Uterus (tissue), 4 donors: ENCODE measurements at places on chromosomes 1 and 21. TPM values are rescaled to one million over a fixed set of nuclear protein-coding genes. Genes with fewer than 3 reads are reported as not detected.

Gene PLPP3
- 181 TPM for total RNA-seq

Gene ARTN
- 1.3 TPM for total RNA-seq

- no peak for DNase-seq
Measured at GRCh38 chr1:41901551-41901950, 17.2 kb downstream of the HIVEP3 start.

DNA sequence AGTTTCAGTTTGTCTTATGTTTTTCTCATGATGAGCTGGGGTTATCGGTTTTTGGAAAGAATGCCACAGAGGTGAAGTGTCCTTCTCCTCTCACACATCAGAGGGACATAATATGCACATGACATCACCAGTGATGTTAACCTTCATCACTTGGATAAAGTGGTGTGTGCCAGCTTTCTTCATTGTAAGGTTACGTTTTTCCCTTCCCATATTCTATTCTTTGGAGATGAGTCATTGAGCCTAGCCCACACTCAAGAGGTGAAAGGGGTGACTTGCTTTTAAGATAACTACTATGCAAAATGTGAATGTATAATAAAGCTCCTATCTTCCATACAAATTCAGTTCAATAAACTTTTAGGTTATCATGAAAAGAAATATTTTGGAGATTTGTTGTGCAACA lies 36.7 kb upstream of the MAGI3 start:
- DNase-seq = no peak

GRCh38 chr1:228513236-228513900 lies 26.2 kb downstream of the RNF187 start:
- no peak for DNase-seq

DNA sequence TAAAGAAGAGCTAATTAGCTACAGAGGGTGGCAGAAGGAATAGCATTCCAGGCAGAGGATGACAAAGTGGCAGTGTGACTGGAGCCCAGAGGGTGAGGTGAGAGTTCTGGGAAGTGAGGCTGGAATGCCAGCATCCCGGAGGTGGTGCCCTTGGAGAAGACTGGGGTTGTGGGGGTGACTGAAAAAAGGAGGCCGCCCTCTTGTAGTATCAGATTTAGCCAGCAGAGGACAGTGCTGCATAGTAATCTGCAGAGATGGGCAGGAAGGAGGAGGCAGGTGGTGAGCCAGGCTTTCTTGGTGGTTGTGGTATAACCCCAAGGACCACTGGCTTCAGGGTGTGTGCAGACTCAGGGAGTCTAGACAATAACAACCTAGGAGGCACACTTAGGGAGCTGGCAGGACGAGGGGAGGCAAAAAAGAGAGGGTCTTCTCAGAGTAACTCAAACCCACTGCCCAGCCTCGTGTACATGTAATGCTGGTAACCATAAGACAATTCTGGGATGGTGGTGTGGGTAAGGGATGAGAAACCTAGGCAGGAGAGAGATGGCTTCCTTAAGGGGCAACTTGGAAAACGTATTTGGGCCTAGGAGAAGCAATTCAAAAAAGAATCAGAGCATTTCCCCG lies 30.5 kb downstream of the MROH7 start:
- no peak for DNase-seq

DNA sequence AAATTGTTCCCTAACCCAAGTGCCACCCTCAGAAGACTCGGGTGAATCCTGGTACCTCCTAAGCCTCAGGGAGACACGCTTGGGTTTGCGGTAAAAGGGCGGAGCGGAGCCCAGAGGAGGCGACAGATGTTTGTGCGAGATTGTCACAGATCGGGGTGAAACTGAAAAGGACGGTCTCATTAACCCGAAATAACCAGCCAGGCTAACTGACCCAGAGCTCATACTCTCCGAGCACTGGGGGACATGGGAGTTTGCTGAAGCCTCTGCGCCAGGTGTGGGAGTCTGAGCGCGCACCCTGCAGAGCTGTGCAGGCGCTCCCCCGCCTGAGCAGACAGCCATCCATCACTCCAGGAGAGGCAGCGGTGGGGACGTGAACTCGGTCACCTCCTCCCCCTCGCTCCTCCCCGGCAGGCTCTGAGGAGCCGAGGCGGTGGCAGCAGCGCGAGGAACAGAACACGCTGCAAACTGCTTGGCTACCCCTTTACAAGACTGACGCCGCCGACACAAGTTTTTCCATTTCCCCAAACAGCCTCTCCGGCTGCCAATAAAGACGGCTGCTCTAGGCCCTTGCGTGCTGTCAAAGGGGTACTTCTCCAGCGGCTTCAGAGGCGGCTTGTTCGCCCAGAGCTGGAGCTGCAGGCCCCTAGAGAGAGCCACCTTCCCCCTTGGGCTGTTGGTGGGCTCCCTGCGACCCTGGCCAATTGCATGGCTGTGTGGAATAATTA lies 43.5 kb downstream of the RRAGC start:
- DNase-seq = no peak

GRCh38 chr1:23108918-23109533 lies 59.6 kb downstream of the LUZP1 start:
- DNase-seq = no peak

DNA sequence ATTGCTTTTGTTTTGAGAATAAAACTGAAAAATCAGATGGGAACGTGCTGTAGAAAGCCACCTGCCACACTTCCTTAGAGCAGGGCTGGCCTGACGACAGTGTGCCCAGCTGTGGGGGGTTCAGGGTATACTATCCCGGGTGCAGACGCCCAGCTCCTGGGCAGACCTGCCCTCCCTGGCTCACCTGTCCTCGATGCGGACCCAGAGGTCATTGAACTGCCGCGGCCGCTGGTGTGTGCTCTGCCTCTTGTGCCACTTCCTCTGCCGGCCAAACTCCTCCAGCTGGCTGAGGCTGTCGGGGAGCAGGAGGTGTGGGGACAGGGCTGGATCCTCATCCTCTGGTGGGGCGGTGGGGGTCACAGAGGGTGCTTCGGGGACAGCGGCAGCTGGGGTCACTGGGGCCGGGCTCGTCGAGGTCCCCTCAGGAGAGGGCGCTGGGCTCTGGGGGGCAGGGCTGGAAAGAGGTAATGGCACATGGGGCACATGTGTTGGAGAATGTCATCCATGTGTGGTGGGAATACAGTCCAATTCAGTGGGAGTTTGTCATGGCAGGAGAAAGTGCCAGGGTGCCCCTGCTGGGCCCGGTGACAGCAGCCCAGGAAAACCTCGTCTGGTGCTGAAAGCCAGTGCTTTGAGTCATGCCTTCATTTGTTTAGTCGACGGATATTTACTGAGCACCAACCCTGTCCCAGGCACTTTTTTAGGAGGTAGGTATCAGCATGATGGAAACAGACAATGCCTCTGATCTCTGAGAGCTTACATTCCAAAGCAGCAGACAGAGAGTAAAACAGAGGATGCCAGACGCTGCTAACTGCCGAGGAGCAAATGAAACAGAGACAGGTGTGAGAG lies 222.0 kb downstream of the TRABD2B start:
- DNase-seq = no peak
